ENCODE measurements at places on chromosomes 2 and 18. TPM values are rescaled to one million over a fixed set of nuclear protein-coding genes. Genes with fewer than 3 reads are reported as not detected.

NYAP2 gene
- polyA plus RNA-seq: not detected

ACTR3 gene
- polyA plus RNA-seq: 134 TPM

EVA1A gene
- polyA plus RNA-seq: 4.9 TPM

CNDP1 gene
- 0.40 TPM for polyA plus RNA-seq

PRSS56 gene
- 1.3 TPM for polyA plus RNA-seq

Measured in muscle of arm (tissue), 14 donors.